ENCODE measurements at places on chromosomes 2 and 18.

DNA sequence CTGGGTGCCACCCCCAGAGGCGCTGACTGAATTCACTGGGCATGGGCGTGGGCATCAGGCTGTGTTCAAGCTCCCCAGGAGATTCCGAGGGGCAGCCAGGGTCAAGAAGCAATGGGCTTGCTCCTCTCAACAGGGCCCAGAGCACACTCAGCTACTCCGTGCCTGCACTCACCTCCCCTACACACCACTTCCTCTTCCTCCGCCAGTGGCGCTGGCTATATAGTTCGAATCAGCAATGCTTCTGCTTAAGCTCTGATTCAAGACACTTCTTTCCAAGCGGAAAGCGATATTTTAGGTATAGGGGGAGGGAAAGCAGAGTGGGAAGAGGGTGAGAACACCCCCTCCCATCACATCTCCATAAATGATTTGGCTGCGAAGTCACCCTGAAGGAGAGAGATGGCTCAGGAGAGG lies 42.1 kb downstream of the CRACDL start:
- DNase-seq, result no peak

DNA sequence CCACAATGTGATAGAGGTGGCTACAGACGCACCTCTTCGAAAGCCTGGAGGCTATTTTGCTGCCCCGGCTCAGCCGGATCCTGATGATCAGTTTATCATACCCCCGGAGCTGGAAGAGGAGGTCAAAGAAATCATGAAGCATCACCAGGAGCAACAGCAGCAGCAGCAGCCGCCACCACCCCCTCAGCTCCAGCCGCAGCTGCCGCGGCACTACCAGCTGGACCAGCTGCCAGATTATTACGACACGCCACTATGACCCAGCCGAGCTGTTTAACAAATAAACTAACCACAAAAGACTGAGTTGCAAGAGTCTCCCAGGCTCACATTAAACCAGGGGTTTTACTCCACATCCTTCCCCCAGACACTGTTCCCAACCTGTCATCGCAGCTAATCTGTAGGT lies 263.8 kb downstream of the PHLPP1 start:
- DNase-seq, result no peak

- DNase-seq, result no peak
These were observed 29.9 kb downstream of the LYPD6B start for GRCh38 chr2:149068225-149068995.

- no peak for DNase-seq
These were observed 71.3 kb upstream of the NRXN1 start for GRCh38 chr2:51103205-51103604.

DNA sequence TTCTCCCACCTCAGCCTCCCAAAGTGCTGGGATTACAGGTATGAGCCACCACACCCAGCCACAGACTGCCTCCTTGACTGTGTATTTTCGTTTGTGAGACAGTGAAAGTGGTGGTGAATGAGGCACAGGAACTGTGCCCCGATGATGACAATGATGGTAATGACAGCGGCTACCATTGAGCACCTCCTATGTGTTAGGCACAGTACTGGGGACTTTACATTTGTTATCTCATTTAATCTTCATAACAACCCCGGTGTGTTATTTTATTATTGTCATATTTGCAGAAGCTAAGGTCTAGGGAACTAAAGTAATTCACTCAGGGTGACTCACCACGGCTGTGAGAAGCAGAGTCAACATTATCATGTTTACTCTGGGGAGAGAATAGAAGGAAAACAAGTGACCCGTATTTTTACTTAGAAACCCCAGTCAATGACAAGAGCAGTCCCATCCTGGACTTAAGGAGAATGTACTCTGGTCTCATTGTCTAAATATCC lies 77.6 kb upstream of the ALPP start:
- no peak for DNase-seq

DNA sequence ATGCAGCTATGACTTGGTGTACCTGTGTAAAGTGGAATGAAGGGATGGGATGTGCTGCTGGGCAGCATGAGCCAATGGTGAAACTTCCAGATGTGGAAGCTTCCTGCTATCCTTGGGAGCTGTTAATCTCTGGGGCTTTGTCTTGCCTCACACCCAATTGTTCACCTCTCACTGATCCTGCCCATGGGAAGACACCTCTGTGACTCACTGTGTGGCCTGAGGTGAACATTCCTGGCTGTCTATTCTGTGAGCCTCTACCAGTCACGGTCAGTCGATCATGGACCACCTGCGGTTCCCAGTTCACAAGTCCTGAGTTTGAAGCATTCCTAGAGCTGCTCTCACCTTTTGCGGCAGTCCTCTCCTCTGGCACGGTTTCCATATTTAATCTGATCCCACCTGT lies 12.1 kb downstream of the NEURL3 start:
- no peak for DNase-seq

- DNase-seq, result no peak
These were observed 4.4 kb downstream of the CAPN14 start for GRCh38 chr2:31212659-31213600.

GRCh38 chr2:238380785-238381184 lies 45.9 kb upstream of the ASB1 start:
- DNase-seq, result no peak
